ENCODE measurements at places on chromosomes 5 and 9.
A peak's percentile ranks its signal among the peaks of the same experiment; 100 is the strongest.

GRCh38 chr5:156913719-156914370 lies 49.2 kb downstream of the TIMD4 start:
- no peak for DNase-seq

GRCh38 chr5:158382473-158382872 lies 523.5 kb upstream of the CLINT1 start:
- DNase-seq: no peak

DNA sequence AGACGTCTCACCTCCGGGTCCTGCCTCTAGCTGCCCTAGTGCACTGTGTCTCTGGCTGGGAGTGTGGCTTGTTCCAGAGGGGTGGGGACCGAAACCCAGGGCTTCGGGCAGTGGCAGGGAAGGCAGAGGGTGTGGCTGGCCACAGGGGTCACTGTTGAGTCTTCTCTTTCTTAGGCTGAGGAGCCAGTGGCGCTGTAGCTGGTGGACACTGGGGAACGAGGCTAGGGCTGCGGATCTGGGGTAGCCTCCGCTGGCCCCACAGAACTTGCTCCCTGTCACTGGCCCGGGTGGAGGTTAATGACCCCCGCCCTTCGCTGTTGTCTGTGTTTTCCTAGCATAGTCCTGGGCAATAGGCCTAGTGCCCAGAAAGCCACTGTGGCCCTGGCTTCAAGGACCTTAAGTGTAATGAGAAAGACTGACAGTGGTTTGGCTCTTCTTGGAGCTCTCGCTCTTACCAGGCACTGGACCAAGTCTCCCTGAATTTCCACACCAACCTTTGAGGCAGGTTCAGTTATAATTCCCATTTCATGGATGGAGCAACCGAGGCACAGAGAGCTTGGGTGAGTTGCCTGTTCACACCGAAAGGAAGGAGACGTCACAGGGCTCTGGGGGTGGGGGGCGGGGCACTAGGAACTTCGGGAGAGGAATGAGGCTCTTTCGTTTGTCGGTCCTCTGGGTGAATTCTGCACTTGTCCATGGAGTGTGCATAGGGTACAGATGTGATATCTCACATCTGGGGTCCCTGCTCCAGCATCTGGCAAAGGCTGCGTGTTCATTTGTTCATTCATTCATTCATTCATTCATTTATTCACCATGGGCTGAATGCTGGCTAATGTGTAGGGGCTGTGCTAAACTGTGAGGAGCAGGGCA lies 4.8 kb upstream of the IER5L start:
- no peak for DNase-seq

DNA sequence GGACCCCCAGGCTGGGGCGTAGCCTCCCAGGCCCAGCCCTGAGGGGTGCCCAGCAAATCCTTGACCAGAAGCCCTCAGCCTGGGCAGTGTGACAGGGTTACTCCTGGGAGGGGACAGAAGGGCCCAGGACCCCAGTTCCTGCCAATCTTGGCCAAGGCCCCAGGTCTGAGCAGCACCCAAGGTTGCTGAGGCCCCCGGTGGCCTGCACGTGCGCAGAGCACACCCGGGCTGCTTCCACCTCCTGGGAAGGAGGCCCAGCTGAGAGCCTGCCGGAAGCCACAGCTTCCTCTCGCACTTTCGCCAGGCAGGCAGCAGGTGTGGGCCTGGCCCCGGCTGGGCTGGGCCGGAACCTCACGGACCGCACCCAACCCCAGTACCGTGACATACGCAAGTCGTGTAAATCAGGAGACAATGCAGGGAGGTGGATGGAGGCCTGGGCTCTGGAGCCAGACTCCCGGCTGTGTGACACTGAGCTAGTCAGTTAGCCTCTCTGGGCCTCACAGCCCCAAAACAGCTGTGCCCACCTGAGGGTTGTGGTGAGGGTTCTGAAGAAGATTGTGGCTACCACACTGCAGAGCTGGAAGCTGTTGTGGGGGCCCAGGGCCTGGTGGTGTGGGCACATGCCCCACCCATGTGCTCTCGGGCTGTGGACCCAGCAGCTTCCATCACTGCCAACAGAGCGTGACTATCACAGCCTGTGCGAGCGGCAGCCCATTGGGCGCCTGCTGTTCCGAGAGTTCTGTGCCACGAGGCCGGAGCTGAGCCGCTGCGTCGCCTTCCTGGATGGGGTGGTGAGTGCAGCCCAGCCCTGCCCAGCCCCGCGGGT lies 5.1 kb downstream of the GRK6 start:
- no peak for DNase-seq

- no peak for DNase-seq
Observed at GRCh38 chr5:74286734-74287695, 353.5 kb downstream of the ENC1 start.

DNA sequence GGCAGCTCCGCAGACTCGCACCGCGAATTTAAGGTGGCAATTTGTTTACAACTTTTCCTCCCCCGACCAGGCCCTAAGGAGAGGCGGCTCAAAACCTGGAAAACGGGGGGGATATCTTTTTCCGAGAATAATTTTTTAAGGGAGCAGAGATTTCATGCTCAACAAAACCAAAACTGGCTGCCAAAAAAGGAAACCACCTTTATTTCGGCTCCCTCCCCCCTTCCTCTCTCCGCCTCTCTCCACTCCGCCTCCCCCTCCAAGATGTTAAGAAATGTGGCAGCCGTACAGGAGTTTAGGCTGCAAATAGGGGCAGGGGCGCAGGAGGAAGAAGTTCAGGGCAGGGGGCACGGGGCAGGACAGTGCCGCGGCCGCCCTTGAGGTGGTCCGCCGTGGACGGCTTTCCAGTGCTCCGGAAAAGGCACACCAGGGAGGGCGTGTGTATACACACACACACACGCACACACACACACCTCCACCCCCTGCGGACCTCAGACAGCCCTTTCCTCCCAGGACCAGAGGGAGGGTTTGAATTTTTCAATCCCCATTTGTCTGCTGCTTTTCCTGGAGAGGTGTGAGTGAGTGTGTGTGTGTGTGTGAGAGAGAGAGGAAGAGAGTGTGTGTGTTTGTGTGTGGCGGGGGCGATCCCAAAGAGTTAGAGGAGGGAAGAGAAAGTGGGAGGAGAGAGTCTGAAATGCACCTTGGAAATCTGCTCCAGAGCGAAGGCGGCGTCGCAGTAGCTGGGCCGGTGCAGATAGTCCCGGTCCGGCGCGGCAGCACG lies 9.1 kb downstream of the PTCH1 start:
- DNase-seq: peak; percentile 74

DNA sequence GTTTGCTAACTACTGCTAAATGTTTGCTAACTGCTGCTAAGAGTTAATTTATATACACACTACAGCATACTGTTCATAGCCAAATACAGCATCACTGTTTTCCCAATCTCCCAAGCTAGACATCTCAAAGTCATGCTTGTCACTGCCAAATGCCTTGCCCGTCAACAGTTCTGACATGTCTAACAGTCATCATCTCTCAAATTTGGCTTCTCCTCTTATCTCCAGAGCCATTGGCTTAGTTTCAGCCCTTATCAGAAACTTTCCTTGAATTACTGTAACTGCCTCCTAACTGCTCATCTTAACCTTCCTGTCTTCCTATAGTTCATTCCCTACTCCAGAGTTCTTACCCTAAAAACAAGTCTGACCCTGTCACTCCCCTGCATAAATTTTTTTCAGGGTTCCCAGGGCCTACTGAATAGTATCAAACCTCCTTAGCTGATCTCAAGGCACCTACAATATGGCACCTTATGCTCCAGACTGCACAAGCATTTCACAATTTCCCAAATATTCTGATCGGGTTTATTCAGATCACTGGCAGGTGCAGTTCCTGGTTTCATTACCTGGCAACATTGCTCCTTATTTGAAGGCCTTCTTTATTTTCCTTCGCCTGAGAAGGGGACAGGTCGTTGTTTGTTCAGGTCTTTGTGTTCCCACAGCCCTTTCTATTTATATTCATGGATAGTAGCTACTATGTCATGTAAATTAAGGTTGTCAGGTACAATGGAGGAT lies 55.9 kb upstream of the ANKRD55 start:
- no peak for DNase-seq

DNA sequence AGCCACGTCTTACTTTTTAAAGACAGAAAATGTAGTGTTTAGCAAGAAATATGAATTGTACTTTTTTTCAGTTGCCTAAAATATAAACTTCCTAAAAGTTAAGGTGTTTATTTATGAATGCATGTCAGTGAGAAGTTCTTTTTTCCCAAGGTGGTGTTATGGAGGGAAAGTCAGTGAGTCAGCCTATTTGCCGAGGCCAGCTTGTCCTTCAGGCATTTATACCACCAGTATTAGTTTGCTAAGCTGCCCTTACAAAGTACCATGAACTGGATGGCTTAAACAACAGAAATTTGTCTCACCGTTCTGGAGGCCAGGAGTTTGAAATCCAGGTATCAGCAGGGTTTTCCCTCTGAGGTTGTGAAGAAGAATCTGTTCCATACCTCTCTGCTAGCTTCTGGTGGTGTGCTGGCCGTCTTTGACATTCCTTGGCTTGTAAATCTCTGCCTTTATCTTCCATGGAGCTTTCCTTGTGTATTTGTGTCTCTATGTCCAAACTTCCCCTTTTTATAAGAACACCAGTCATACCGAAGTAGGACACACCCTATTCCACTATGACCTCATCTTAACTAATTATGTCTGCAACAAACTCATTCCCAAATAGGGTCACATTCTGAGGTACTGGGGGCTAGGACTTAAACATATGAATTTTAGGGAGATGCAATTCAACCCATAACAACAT lies 38.4 kb downstream of the PRKACG start:
- no peak for DNase-seq

DNA sequence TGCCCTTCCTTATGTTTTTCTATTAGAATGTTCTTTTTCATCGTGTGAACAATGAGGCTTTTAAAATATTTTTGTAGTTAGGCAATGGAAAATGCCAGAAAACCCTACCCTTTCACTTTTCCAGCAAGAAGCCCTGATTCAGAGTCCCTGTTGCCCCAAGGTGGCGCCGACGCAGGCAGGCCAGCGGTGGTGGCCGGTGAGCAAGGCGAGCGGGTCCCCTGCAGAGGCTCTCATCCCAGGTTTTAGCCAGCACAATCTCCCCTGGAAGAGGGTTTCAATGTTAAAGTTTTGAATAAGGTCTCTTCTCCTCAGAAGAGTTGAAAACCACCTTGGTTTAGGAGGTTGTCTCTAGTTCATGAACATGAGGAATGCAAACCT lies 40.8 kb upstream of the CKMT2 start:
- no peak for DNase-seq

GRCh38 chr5:14560091-14560595 lies 21.4 kb upstream of the OTULINL start:
- peak; percentile 23 for DNase-seq

DNA sequence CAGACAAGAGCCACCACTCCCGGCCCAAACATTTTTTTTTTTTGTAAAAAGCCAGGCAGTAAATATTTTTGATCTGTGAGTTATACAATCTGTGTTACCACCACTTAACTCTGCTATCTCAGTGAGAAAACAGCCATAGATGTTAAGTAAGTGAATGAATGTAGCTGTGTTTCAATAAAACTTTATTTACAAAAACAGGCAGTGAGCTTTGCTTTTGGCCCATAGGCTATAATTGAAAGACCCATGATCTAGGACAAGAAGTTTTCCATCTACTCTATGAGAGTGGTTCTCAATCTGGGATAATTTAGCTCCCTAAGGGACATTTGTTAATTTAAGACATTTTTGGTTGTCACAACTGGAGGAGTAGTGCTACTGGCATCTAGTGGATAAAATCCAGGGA lies 91.0 kb downstream of the TMC1 start:
- DNase-seq: no peak

DNA sequence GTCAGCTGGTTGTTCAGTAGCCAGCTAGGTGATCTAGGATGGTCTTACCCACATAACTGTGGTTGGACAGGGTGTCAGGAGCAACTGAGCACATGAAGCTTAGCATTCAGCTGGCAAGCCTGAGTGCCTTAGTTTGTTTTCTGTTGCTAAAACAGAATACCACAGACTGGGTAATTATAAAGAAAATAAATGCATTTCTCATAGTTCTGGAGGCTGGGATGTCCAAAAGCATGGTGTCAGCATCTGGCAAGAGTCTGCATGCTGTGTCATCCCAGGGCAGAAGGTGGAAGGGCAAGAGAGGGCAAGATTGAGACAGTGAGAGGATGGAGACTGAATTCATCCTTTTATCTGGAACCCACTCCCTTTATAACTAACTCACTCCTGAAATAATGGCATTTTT lies 921.5 kb downstream of the TLE4 start:
- no peak for DNase-seq

GRCh38 chr9:3736161-3736560 lies 210.4 kb upstream of the RFX3 start:
- no peak for DNase-seq

DNA sequence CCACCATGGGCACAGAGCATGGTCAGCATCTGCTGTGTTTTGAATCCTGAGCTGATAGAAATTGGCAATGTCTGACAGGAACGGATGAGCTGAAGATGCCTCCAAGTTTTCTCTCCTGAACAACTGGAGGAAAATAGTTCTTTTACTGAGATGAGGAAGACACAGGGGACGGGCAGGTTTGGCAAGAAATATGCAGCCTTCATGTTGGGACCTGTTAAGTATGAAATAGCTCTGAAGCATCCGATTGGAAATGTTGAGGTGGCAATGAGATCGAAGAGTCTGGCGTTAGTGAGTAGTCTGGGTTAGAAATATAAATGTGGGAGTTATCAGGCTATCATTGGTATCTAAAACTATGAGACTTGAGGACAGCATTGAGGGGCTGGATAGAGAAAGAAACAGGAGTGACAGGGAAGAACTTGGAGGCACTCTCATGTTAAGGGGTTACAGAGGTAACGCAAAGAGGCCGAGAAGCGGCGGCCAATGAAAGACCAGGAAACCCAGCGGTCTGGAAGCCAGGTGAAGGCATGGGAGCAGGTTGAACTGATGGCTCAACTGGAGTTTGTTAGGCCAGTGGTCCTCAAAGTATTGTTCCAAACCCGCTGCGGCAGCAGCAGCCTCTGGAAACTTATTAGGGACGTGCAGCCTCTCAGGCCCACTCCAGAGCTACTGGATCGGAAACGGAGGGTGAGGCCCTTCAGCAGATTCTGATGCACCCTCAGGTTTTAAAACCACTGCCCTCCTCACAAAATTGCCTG lies 1.0 kb upstream of the MAMDC2 start:
- peak; percentile 40 for DNase-seq

GRCh38 chr5:20572614-20573013 lies 584.6 kb upstream of the CDH18 start:
- peak; percentile 14 for DNase-seq

GRCh38 chr5:61397238-61397637 lies 65.2 kb downstream of the ZSWIM6 start:
- DNase-seq: no peak
